ENCODE measurements at places on chromosomes 4 and X.

GRCh38 chrX:150502091-150502490 lies 66.3 kb upstream of the MTM1 start:
- no peak for DNase-seq

DNA sequence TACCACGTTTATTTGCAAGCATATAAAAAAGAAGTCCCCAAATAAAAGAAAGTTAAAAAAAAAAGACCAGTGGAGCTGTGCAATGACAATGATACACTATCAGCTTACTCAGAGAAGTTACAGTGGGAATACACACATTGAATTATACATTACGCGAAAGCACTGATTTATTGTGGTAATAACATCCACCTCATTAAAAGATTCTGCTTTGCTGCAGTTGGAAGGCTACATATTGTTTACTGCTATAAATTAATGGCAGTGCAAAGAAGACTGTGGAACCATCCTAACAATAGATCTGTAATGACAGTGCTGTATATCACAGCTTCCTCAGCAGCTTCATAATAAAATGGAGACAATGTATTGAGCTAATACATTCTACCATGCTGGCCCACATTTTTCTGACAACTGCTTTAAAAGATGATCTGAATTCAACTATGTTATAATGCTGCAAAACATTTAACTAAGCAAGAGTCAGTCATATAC lies 142.5 kb upstream of the MAB21L2 start:
- DNase-seq = no peak

DNA sequence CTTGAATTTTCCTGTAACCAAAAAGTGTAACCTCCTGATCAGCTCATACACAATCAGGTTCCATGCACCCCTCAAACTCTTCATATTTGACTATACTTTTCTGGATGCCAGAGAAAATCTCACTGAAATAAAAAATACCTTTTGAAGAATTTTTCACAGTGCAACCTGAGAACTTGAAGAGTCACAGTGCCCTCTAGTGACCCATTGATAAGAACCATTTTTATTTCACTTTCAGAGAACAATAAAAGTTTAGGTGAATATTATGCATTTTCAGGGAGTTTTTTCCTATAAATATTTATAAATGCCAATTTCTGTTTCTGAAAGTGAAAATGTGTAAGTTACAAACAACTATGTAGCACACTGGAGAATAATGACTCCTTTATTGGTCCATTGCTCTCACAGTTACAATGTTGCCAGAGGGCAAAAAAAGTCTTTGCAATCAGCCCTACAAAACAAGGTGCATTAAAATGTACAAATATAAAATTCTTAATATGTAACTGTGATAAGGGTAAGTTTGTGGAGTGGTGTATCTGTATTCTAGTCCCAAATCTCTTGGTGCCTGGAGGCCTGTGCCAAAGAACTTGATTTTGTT lies 153.6 kb upstream of the INTU start:
- peak; percentile 71 for DNase-seq

- no peak for DNase-seq
Observed at GRCh38 chr4:56086073-56086541, 137.4 kb downstream of the CEP135 start.

GRCh38 chr4:81494031-81494431 lies 22.3 kb upstream of the RASGEF1B start:
- peak; percentile 21 for DNase-seq

GRCh38 chrX:136731798-136732197 lies 48.9 kb downstream of the ARHGEF6 start:
- no peak for DNase-seq

- peak; percentile 70 for DNase-seq
Observed at GRCh38 chr4:96833831-96834230, 993.9 kb downstream of the PDHA2 start.

- peak; percentile 13 for DNase-seq
Observed at GRCh38 chr4:148530114-148530513, 87.9 kb upstream of the NR3C2 start.

DNA sequence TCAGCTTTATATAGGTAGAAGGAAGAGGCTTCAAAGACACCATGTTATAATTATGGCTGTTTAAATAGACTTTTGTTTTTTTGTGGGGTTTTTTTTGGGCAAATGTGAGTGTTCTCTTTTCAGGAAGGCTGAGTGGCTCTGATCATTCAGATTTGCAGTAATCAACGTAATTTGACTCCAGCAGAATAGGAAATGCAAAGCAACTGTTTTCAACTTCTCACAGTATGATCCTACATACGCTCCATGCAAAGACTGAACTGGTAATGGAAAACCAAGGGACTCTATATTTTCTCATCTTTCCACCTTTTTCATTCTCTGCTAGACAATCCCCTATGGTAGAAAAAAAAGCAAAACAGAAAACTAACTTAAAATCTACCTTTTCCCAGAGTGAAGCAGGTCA lies 10.8 kb downstream of the ADH1B start:
- DNase-seq = no peak

GRCh38 chr4:10140866-10141759 lies 24.5 kb upstream of the WDR1 start:
- no peak for DNase-seq

DNA sequence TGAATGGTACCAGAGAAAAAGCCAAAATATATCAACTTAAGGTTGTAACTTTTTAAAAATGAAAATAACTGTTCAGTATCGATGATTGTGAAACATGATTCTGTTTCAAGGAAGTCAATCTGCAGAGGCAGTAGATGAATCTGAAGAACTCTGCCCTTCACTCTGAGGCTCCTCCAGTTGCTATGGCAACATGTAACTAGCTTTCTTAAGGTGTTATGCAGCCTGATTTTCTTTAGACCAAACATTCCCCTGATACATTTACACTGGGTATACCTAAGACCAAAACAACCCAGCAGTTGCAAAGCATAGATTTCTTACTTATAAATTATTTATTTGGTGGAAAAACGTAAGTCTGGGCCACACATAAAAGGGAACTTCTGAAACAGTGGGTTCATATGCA lies 133.6 kb upstream of the RASGEF1B start:
- no peak for DNase-seq

DNA sequence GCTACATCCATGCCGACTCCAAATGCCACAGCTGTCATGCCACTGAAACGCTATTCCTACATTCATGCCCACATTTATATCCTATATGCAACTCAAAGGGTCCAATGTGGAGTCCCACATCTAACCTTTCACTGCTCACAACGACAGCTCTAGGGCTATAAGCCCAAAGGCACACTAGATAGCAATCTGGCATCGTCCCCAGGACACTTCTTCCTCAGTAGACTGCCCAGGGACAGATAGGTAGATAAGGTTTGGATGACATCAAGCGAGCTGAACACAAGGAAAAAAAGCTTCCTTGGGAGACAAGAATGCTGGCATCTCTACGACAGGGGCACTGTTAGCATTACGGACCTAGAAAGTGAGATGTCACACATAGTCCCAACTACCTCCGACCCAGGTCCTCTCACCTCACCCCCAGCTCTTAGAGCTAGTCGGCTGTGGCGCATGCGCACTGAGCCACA lies 685 bp downstream of the RAB9B start:
- DNase-seq = no peak

DNA sequence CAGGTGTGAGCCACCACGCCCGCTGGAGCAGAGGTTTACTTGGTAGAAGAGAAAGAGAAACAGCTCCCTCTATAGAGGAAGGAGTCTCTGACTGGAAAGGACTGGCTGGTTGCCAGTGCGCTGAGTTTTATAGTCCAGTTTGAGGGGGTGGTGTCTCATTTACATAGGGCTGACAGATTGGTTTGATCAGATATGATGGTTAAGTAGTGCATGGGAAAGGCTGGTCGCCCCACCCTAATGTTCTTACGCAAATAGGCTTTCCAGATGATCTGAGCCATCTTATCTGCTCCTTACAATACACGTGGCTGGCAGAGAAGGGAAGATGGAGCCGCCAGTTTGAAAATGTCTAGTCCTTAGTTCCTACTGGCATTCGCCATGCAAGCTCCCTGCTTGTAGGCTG lies 439.5 kb downstream of the NAF1 start:
- DNase-seq = no peak

- DNase-seq = no peak
Observed at GRCh38 chrX:110425222-110426154, 66.8 kb downstream of the RTL9 start.

DNA sequence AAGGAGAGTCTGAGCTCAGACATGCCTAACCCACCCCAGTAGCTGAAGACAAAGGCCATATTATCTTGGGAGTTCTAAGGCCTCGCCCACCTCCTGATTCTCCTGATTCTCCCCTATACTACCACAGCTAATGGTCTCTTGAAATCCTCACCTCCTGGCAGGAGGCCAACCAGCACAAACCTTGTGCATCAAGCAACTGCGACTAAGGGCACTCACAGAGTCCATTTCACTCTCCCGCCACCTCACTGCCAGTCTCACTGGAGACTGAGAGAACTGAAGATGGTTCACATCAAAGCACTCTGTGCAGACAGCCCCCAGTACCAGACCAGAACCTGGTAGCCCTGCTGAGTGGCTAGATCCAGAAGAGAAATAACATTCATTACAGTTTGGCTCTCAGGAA lies 102.1 kb upstream of the KLF8 start:
- DNase-seq = no peak

DNA sequence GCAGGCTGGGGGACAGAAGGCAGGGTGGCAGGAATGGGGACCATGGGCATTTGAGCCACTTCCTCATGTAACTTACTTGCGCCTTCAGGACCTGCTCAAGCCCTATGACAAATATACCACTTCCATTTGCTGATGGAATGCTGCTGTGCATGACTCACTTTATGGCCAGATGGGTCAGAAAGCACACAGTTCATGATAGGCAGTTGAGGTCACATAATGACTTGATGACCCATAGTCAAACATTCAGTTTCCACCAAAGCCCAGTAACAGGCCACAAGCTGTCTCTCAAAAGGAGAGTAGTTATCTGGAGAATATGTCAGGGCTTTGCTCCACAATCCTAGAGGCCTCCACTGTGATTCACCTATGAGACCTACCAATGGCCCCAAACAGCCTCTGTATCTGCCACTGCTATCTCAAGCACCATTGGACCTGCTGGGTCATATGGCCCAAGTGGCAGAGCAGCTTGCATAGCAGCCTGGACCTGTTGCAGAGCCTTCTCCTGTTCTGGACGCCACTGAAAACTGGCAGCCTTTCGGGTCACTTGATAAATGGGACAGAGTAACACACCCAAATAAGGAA lies 5.3 kb upstream of the PAPSS1 start:
- peak; percentile 14 for DNase-seq

All from fibroblast of lung (primary cell).